ENCODE measurements at places on chromosomes 2 and 18.
A peak's percentile ranks its signal among the peaks of the same experiment; 100 is the strongest.

DNA sequence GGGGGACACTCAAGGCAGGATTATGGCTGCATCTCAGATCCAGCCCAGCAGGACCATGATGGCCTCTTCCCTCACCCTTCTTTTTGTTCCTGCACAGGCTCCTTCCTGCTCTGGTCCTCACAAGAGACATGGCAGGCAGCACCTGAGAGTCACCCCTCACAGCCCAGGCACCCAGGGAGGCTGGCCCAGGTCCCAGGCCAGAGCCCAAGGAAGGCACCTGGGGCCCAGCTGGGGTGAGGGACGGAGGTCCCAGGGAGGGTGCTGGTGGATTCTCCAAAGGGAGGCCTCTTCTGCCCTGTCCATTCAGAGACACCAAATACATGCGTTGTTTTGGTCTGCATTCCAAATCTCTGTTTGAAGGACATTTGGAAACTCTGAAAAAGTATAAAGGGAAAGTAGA is 285.4 kb upstream of the HS6ST1 start:
- no peak for DNase-seq

DNA sequence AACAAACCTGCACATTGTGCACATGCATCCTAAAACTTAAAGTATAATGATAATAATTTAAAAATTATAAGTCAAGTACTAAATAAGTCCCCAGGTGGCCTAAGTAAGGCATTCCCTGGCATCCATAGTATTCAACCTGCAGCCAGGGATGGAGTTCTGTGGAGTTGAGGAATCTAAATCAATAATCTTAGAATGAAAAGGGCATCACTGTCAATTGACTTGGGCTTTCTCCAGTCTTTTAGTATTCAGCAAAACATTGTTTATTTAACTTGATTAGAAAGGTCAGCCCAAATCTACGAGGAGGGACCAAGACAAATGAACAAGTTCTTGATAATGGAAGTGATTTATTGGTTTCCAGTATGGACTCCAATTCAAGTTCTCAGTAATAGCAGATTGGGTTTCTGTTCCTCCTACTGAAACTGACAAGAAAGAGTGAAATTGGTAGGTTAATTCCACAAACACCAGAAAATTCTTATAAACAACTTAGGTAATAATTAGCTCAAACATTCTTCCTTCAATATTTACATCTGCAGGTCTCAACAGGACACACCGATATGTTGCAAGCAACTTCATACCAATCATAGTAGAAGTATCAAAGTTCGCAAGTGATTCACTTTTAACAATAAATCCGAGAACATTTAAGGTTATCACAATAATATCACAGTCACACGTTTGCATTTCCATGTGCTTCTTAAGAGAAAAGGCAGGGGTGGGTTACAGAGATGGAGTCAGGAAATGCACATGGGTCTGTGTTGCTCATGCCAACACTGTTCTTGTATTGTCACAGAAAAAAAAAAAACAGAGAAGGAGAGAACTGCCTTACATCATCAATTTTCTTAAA is 51.7 kb upstream of the EHBP1 start:
- DNase-seq, result no peak

- no peak for DNase-seq
Observed at GRCh38 chr2:1300284-1300683, 113.0 kb upstream of the TPO start.

GRCh38 chr18:45365835-45366234 is 249.4 kb upstream of the SLC14A2 start:
- DNase-seq, result no peak

DNA sequence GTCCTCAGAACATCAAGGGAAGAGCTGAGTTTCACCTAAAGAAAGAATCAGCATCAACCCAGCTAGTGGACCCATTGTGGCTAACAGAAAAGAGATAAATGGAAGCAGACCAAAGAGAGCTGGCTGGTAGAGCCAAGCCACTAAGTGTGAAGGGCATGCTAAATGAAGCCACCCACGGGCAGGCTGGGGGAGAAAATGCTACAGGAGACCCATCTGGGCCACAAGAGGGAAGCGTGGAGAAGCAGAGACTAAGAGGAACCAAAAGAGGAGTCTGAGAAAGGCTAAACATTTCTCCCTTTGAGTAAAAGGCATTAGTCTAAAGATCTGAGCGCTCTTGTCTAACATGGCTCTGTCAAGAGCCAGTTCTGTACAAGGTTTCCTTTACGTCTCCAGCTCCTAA is 15.8 kb downstream of the CWC22 start:
- DNase-seq, result no peak

GRCh38 chr2:72235497-72236415 is 88.1 kb upstream of the CYP26B1 start:
- no peak for DNase-seq

DNA sequence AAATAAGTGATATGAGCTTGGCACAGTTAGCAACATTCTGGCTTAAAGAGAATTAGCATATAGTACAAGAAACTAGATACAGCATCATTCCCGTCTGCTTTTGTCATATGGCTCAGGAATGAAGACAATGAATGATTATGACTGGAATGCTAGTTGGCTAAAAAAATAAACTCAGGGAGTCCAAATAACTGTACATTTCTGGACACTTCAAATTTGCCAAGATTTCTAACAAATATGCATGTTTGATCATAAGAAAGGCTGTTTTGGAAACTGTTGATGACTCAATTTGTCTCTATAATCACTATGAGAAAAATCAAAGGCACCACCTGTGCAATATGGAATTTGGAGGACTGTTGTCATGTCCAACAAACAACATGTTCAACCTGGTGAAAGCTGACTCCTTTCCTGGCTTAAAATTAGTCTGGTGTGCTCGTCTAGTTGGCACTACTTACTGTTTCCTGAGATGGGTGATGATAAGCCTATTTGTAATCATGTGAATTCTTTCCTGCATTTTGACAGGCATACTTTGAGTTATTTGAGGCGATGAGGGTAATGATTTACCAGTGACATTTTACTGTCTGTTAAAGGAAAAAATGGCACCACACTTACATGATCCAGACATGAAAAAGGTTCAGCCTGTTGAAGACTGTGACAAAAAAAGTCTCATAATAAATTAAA is 133.9 kb upstream of the CDH20 start:
- DNase-seq, result no peak

DNA sequence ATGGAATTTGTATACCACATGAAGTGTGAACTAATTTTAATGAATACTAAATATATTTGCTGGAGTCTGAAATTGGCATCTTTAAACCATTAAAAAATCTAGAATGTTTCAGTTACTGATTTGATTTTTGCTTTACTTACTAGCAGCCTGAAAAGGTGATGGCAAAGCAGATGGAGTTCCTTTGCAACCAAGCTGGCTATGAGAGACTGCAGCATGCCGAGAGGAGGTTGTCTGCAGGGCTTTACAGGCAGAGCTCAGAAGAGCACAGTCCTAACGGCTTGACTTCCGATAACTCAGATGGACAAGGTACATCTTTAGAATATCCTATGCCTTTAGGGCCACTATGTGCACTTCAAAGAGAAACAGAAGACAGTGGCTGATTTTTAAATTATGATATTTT is 36.5 kb downstream of the NAB1 start:
- no peak for DNase-seq

GRCh38 chr2:230267059-230267458 is 41.5 kb downstream of the SP140 start:
- DNase-seq, result no peak

- DNase-seq, result no peak
Observed at GRCh38 chr2:113675875-113676274, 48.8 kb downstream of the RABL2A start.

GRCh38 chr2:153715218-153715850 is 156.4 kb upstream of the GALNT13 start:
- DNase-seq, result no peak

GRCh38 chr2:127182626-127183458 is 37.3 kb downstream of the CYP27C1 start:
- DNase-seq, result no peak

DNA sequence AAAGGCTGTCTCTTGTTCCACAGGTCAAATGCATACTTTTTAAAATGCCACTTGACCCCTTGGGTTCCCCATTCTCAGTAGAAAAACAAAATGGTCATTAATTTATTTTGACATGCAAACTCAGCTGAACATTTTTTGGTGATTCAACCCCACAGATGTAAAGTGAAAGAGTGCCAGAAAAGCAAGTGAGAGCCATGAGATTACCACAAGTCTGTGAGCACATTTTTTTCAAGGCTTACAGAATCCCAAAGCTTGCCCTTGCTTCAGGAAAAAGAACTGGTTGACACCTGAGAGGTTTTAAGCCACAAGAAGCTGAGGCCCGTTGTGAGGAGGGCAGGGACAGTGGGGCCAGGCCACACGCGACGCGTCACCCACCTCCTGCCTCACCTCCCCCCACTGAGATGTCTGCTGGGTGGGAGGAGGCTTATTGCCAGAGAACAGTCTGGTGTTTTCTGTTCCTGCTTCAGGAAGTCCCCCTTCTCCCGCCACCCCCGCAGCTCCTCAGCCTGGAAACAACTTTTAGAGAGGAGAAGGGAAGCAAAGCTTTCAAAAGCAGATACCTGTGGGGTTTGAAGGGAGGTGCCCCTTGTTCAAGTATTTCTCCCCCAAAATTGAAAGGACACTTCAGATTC is 70.4 kb upstream of the CYP1B1 start:
- peak; percentile 88 for DNase-seq

- no peak for DNase-seq
Observed at GRCh38 chr2:224104668-224105386, 65.7 kb upstream of the SERPINE2 start.

DNA sequence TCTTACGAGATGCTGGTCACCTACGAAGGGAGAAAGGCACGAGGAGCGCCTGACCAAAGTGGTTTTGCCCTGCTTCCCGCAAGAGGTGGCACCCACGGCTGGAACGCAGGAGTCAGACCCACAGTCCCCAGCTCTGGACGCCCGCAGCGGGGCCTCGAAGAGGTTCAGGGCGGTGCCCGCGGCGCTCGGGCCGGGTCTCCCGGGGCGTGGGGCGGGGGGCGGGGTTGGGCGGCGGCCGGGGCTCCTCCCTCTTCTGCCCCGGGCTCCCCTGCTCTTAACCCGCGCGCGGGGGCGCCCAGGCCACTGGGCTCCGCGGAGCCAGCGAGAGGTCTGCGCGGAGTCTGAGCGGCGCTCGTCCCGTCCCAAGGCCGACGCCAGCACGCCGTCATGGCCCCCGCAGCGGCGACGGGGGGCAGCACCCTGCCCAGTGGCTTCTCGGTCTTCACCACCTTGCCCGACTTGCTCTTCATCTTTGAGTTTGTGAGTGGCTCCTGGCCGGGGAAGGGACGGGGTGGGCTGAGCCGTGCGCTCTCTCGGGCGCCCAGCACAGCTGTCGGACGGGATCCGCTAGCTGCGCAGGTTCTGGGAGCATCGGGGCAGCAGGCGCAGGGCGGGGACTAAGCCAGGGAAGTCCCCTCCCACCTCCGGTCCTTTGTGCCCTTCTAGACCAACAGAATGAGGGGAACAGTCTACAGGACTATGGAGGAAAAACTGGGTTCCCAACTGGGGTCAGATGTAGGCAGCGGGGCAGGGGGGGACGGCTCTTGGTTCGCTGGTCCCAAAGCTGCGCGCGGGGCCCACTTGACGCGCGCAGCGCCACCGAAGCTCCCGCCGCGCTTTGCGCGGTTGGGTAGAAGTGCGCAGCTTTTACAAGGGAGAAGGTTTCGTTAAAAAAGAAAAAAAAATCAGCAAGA is at the start of gene MAL:
Gene MAL, plus strand, starts transcription at position 303 of the 914 bp plus-strand sequence. Its CDS starts 85 bp downstream, at position 388.
- DNase-seq, result no peak

- no peak for DNase-seq
Observed at GRCh38 chr2:2599441-2599840, 268.4 kb upstream of the MYT1L start.

DNA sequence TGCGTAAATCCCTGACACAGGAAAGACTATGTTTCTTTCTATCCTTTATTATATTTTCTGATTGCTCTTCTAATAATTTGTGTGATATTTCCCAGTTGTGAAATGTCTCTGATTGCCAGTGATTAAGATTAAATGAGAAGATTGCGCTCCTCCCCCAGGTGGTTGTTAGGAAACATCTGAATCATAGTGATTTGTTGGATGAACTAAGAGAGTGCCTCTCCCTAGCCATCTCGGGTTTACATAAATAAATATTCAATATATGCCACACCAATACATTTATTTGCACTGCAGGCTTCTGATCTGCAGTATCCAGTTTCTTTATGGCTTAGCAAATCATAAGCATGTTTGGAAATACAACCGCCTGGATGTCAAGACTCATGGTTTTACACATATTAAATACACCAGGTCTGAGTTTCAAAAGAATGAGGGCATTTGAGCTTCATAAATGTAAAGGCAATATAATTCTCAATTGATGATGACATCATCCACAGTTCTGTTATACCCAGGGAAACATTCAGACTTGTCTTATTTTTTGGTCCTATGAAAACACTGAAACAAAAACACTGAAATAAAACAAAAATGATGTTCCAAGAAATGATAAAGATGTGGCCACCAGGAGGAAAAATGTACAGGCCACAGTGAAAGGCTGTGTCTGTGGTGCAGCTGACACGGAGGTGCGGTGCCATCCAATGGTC is 826.7 kb upstream of the ACVR2A start:
- no peak for DNase-seq

DNA sequence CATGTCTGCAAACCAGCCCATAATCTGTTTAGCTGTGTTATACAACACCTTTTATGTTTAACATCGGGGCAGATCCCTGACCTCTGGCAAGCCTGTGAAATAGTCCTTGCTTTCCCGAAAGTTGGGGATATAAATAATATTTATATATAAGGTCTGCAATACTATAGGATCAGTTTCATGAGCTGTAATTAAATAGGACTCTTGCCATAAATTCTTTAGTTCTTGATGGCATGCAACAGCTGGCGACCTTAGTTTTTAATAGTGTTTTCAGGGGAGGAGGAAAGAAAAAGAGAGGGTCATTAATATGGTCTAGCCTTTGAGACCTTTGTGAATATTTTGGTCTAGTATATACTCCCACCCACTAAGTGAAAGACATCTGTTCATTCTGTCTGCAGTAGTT is 166.5 kb downstream of the MTX2 start:
- no peak for DNase-seq

GRCh38 chr2:10169581-10169980 is 47.0 kb downstream of the RRM2 start:
- DNase-seq, result no peak
